Endothelial cell of umbilical vein (primary cell): ENCODE measurements at places on chromosomes 6 and 20. TPM values are rescaled to one million over a fixed set of nuclear protein-coding genes. Genes with fewer than 3 reads are reported as not detected.

Gene AGER
- 4.6 and 5.1 TPM in 2 replicates for polyA plus RNA-seq

Gene SPTLC3
- polyA plus RNA-seq: 0.05 and 0.35 TPM in 2 replicates

Gene MACROD2
- polyA plus RNA-seq: 0.11 and 0.46 TPM in 2 replicates

Gene TMEM170B
- 0.92 and 1.1 TPM in 2 replicates for polyA plus RNA-seq
